Esophagus squamous epithelium (tissue), 5 donors: ENCODE measurements at places on chromosomes 6 and 20.

DNA sequence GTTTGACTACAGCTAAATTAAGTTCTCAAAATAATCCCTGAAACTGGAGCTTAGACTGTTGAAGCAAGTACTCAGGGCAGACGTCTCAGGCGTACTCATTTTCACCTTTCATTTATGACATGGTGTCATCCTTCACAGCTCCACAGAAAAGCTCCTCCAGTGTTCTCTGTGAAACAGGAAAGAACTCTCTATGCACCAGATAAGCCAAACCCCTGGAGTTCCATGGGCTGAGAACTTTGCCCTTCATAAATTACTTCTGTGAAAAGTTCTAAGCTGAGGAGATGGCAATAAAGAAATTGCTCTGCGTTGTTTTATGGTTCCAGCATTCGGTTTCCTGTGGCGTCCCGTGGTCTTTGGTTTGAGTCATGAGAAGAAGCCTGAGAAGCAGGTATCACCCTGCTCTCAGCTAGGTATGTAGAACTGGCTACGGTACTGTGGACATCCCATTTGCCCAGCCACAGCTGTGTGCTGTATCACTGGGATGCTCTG lies 20.2 kb upstream of the RREB1 start:
- no peak for DNase-seq

- DNase-seq, result no peak
Observed at GRCh38 chr6:111258615-111259088, 171.3 kb downstream of the SLC16A10 start.

- DNase-seq, result no peak
Observed at GRCh38 chr6:154887051-154887450, 108.1 kb upstream of the TIAM2 start.

DNA sequence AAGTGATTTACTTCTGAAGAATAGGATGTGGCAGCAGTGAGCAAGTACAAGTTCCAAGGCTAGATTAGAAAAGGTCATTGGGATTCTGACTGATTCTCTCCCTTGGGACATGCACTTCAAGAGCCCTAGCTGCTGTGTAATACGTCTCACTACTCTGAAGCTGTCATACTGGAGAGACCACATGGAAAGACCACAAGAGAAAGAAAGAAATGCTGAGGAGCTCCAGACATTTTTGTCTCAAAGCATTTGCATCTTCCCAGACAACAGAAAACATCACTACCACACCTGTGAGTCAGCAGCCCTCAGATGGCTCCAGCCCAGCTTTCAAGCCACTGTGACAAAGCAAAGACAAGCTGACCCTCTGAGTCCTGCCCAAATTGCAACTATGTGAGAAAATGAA lies 20.7 kb downstream of the TENT5A start:
- no peak for DNase-seq

GRCh38 chr20:18323705-18324104 lies 35.4 kb downstream of the ZNF133 start:
- DNase-seq, result no peak

GRCh38 chr6:137677709-137678108 lies 183.5 kb upstream of the OLIG3 start:
- no peak for DNase-seq

DNA sequence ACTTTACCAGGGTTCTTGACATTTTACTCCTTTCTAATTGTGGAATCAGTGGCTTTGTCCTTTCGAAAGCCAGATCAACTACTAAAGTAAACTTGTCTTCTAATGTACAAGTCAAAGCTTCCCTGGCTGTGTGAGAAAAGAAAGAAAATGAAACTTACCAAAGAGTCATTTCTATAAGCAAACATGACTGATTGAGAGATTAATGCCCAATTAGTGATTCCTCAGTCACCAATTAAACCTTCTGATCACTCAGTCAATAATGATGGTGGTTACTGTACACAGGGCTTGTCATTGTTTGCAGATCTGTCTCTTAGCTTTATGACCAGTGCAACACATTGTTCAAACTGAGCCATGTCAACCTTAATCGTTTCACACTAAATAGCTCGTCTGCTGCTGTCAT lies 1168.4 kb upstream of the CITED2 start:
- DNase-seq, result no peak

GRCh38 chr6:51976374-51976773 lies 111.0 kb downstream of the PKHD1 start:
- no peak for DNase-seq

DNA sequence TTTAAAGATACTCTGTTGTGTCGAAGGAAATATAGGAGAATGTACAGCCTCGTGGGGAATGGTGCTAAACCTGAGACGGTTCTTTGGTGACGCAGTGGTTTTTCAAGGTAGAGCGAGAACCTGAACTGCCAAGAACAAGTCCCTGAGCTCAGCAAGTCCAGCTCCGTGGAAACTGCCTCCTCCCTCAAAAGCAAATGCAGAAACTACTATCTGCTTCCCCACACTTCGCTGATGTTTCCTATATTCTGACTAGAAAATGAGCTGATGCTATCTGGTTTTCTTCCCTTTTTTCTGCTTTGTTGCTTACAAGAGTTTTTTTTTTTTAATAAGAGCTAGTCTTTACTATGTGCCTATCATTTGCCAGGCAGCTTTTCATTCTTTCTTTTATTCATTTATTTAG lies 85.3 kb upstream of the LY86 start:
- DNase-seq, result no peak

GRCh38 chr20:1757072-1757471 lies 99.5 kb upstream of the SIRPG start:
- no peak for DNase-seq

- no peak for DNase-seq
Observed at GRCh38 chr6:42446996-42447395, 4.7 kb downstream of the TRERF1 start.

DNA sequence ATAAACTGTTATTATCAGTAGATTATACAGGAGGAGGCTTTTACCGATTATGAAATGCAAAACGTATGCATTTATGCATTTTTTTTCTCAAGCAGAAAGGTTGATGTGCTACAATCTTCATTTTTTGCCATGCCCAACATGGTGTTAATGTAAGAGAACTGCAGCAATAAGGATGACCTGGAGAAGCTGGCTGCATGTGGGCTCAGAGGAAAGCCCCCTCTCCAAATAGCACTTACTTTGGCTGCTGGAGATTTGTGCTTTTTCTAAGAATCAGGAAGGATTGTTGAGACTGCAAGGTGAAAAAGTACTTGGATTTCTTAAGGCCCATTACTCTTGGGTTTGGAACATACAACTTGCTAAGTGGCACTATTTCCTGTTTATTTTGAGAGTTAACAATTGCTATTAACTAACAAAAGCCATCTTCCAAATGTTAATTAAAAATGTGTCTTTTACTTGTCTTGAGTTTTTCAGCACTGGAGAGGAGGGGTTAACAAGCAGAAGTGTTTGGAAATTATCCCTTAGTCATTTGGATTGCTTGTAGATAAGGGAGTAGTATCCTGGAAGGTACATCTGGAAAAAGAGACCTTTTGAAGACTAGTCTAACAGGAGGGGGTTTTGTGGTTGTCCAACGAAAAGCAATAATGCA lies 5.6 kb downstream of the SOX4 start:
- no peak for DNase-seq

DNA sequence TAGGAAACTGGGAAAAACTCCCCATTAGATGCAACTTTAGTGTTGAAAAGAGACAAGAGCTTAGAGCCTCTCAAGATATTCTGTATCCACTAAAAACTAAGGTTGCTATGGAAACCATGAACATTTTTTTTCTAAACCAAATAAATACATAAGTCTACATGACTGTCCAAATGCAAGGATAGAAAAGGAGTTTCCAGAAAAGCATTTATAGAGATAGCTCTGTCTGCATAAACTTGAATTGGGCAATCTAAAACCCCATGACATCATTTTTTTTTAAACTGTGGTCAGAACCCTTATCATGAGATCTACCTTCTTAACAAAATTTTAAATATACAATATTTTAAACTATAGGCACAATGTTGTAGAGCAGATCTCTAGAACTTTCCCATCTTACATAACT lies 36.4 kb upstream of the FAM83B start:
- DNase-seq, result no peak

DNA sequence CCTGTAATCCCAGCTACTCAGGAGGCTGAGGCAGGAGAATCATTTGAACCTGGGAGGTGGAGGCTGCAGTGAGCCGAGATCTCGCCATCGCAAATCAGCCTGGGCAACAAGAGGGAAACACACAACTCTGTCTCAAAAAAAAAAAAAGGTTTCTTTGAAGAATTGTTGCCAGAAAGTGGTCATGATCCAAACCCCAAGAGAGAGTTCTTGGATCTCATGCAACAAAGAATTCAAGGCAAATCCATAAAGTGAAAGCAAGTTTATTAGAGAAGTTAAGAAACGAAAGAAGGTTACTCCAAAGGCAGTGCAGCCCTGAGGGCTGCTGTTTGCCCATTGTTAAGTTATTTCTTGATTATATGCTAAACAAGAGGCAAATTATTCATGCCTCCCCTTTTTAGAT lies 14.5 kb upstream of the KIFC1 start:
- DNase-seq, result no peak

DNA sequence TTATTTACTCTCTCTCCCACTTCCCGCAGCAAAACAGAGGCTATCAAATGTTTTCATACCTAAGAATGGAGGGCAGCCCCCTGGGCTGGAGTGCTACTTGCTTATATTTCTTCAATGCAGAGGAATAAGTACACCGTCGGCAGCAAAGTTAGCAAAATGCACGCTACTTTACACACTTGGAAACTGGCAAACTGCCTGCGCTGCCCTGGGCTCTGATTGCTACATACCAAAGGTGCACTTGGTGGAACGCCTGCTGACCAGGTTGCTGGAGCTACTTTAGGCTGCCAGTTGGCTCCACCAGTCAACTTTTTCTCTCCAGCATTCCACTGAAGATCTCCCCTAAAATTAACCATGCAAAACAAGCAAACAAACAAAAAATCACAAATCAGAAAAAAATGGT lies 62.4 kb downstream of the PRSS35 start:
- no peak for DNase-seq

DNA sequence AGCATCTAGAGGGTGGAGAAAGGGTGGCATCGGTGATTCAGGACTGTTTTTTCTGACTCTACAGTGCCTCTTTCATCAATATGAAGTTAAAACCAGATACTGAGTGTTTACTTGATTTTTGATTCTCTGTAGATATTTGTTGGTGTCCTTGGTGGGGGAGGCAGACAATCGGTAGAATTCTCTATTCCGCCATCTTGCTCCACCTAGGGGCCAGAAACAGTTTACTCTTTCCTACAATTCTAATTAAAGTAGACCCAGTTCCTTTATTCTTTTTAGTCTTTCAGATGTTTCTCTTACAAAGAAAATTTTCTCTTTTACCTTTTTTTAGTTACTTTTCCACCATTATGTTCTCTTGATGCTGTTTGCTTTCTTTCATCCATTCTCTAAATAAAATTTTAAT lies 162.1 kb upstream of the RAB32 start:
- DNase-seq, result no peak

- DNase-seq, result no peak
Observed at GRCh38 chr6:39836606-39837005, 44.4 kb downstream of the DAAM2 start.

DNA sequence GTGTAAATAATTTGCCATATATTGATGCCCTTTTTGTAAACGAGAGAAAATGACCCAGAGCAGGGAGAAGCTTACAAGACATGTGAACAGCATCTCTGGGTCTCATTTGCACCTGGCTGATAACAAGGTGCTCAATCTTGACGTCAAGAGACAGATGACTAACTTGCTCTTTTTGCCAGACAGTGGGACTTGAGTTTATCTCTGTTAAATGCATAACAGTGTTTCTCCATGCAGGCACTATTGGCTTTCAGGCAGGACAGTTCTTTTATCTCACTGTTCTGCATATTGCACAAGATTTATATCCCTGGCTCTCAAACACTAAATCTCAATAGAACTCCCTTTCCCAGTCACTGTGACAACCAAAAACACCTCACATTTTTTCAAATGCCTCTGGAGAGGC lies 56.4 kb downstream of the RFX6 start:
- DNase-seq, result no peak

DNA sequence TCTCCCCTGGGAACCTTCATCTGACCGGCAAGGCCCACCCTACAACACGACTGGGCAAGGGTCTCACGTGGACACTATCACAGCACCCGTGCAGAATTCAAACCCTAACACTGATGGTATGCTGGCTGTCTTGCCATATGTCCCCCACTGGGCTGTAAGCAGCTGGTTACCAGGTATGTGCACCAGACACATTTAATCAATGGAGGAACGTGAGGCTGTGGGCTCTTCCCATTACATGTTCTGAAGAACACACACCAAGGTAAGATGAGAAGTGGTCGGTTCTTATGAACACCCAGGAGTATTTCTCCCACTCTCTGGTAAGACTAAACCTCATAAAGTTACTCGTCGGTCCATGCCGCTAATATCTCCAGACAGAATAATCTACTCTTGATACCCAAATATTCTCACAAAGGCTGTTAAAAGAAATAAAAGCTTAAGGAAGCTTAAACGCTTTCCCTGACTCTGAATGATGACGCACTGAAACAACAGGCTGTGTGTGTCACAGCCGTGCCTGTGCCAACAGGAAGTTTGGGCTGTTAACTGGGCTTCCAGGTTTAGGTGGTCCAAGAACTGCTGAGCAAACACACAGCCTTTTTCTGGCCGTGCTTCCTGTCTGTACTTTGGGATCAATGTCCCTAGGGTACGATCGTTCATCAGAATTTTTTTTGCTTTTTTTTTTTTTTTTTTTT lies 75.3 kb downstream of the SLC23A2 start:
- DNase-seq, result no peak

DNA sequence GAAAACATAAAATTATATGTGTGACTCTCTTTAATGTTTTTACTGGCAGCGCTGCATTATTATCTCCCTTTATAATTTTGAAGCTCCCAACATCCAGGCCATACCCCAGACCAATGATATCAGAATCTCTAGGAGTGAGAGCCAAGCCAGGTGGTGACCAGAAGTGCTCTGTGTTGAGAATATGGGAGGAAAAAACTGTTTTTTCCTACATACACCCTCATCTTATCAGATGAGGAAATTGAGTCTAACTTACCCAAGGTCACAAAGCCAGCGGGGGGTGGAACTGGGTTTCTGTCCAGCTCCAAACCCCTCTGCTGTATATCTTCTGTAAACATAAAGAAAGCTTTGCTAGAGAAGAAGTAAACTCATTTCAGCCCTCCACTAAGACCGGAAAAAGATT lies 42.5 kb downstream of the LY86 start:
- DNase-seq, result no peak

- no peak for DNase-seq
Observed at GRCh38 chr20:53736122-53736756, 142.6 kb upstream of the ZNF217 start.

DNA sequence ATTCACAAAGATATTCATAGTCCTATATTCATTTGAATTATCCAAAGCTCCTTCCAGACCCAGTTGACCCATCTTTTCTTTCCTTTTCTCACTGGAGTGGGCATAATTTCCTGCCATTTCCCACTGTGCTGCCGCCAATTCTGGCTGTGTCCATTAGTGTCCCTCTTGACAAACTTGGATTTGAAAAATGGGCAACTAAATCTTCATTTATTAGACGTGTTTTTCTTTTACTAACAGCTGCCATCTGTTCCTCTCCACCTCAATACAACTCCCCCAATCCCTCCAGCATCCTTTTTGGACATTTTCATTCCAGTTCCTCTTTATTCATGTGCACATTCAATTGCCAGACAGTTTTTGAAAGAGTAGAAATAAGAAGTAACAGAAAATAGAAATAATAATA lies 90.5 kb downstream of the PCSK2 start:
- no peak for DNase-seq

GRCh38 chr20:11395581-11395980 lies 522.1 kb upstream of the BTBD3 start:
- no peak for DNase-seq

- DNase-seq, result no peak
Observed at GRCh38 chr6:42341771-42342553, 109.8 kb downstream of the TRERF1 start.
